ENCODE measurements at places on chromosomes 13 and 19. TPM values are rescaled to one million over a fixed set of nuclear protein-coding genes. Genes with fewer than 3 reads are reported as not detected.

KCNK6 gene
- 3.8 TPM for total RNA-seq

SHISA7 gene
- total RNA-seq: not detected

DNA sequence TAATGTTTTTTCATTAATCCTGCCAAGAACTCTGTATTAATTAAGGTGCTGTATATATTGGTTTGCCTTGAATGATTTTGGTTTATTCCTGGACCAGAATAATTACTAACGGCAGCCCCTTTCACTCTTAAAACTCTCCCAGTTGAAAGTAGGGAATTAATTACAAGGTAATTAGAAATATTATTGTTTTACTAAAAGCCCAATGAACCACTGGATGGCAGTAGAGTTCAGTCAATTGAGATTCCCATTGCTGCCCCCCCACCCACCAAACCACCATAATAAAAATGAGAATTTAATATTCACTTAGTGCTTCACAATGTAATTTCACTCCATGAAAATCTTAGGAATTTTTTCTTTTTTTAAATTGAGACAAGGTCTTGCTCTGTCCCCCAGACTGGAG, 13.7 kb downstream of the WBP4 start:
- no peaks in the 10 kb centered on the region for H3K4me1 ChIP-seq
- no peak for DNase-seq
- no peak overlapping the region for H3K4me3 ChIP-seq
- peaks cover 82% of the 10 kb centered on the region for H3K36me3 ChIP-seq

DNA sequence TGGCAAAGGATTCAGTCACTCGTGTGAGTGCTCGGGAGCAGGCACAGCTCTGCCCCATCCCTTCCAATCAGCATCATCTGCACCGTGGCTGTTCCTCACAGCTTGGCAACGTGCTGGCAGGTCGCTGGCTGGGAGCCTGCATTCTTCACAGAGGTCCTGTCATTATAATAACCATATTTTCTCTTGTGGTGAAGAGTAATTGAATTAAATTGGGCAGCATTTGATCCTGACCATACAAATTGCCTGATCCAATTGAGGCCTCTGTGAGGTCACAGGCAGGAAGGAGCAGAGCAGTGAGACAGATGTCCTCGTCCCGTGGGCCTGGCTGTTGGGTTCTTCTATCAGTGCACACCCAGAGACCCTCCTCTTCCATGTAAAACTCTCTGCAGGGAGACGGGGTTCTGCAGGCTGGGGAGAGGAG, 407.8 kb downstream of the COG6 start:
- H3K27me3 ChIP-seq: no peaks in the 10 kb centered on the region
- no peak overlapping the region for H3K4me3 ChIP-seq
- DNase-seq: no peak
- H3K36me3 ChIP-seq: no peaks in the 10 kb centered on the region

- DNase-seq: no peak
- no peaks in the 10 kb centered on the region for H3K36me3 ChIP-seq
- H3K4me3 ChIP-seq: no peak overlapping the region
- no peaks in the 10 kb centered on the region for H3K4me1 ChIP-seq
- H3K27me3 ChIP-seq: no peaks in the 10 kb centered on the region
These were observed 373.6 kb downstream of the FGF14 start for GRCh38 chr13:102028206-102028605.

DNA sequence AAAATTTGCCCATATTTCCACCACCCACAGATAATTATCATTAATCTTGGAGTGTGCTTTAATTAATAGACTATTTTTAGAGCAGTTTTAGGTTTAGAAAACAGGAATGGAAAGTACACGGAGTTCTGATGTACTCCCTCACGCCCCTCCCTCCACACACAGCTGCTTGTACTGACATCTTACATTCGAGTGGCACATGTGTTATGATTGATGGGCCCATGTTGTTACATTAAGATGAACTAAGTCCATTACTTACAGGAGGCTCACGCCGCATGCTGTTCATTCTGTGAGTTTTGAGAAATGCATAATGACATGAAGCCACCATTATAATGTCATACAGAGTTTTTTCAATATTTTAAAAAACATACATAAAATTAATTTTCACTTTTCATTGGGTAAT, 1.2 kb upstream of the SPATA13 start:
- H3K36me3 ChIP-seq: no peaks in the 10 kb centered on the region
- H3K27ac ChIP-seq: no peak overlapping the region
- no peak overlapping the region for H3K4me3 ChIP-seq

Measured in right atrium auricular region (tissue), 2 donors.